Activated T-helper 17 cell treated with anti-CD3 and anti-CD28 coated beads, Interleukin-2, amount 50 U/mL, for 72 hours (primary cell): ENCODE measurements at places on chromosomes 4 and X.

DNA sequence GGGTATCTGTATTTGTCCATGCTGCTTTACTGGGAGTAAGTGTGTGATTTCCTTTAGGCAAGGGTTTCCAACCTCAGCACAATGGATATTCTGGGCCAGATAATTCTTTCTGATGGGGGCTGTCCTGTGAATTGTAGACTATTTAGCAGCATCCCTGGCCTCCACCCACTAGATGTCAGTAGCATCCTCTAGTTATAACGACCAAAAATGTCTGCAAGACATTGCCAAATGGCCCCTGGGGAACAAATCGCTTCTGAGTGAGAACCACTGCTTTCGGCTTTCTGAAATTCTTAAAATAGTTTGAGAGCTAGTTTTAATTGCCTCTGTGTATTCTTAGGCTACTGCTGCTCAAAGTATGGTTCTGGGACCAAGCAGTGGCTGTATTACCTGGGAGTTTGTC, 81.2 kb upstream of the GPM6B start:
- ATAC-seq: no peak

GRCh38 chrX:106611317-106611678, 480 bp upstream of the RADX start:
- ATAC-seq: no peak

GRCh38 chr4:118313098-118313497, 39.7 kb downstream of the PRSS12 start:
- ATAC-seq: no peak

DNA sequence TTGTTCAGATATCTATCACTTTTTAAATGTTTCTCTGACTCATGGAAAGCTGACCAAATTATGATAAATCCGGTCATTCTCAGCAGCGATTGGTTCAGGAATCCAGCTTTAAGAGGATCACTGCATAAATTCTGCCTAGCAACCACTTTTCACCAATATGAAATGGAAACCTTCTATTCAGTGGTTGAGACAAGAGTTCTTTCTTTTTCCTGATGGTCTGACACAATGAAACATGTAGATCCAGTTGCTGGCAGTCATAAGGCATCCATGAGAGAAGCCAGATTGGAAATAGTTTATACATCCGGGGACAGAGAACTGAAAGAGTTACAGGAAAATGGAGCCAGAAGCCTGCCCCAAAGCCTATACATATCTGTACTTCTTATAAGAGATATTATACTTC, 27.2 kb downstream of the MAB21L2 start:
- no peak for ATAC-seq

DNA sequence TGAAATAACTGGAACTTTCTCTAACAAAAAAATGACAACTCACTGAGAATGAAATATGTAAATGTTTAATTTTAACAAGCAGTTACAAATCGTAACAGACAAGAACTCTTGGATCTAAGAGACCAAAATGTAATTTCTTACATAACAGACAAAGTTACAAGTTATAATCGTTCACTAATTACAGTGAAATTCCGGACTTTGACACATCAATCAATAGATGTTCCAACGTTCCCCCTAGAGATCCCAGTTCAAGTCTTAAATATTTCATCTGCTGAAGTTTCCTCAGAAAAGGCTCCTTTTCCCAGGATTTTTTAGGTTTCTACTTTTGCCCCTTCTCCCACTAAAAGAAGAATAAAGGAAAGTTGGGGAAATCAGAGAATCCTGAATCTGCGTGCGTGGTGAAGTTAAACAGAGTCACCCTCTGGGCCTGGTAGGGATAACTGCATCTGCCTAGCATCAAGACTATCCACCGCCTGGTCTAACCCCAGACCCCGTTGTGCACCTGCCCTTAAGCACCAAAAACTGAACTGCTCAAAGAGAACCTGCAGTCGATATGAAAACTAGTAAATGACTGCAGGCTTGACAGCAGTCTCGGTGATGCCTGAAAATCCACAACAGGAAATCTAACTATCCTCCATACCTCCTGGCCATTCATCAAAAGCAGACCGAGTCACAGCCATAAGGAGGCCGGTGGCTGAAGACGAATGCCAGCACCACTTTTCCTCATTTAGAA, 2.3 kb downstream of the IRF2 start:
- ATAC-seq: peak; percentile 8

- ATAC-seq: no peak
These were observed 102.9 kb downstream of the TSPAN7 start for GRCh38 chrX:38664285-38664684.

GRCh38 chr4:113623274-113623894, 138.2 kb downstream of the CAMK2D start:
- no peak for ATAC-seq

- peak; percentile 69 for ATAC-seq
These were observed 22.8 kb downstream of the GPRIN3 start for GRCh38 chr4:89284828-89285227.

DNA sequence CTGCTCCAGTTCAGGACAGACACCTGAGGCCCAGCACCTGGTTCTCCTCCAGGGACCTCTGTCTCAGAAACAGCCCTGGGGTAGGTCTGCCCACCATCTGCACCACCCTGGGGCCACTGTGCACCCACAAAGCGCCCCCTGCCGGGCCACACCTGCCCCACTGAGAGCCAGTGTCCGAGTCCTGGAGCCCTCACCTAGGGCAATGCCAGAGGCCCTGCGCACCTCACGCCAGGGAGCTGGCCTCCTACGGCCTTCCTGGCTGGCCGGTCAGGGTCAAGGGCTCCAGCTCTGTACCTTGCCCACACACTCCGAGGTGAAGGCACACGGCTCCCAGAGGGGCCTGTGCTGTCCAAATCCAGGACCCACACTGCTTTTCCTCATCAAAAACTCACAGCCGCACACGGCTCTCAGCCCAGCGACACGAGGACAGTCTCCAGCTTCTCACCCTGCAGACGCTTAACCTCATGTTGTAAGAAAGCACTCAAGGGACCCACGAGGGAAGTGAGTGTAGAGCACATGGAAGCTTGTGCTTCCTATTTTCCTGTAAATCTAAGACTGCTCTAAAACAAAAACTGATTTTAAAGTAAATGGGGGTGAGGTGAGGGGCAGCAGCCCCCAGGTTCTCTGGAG, 5.4 kb downstream of the CTBP1 start:
- ATAC-seq: no peak

- no peak for ATAC-seq
These were observed 2497.3 kb downstream of the ARAP2 start for GRCh38 chr4:33746979-33747378.

DNA sequence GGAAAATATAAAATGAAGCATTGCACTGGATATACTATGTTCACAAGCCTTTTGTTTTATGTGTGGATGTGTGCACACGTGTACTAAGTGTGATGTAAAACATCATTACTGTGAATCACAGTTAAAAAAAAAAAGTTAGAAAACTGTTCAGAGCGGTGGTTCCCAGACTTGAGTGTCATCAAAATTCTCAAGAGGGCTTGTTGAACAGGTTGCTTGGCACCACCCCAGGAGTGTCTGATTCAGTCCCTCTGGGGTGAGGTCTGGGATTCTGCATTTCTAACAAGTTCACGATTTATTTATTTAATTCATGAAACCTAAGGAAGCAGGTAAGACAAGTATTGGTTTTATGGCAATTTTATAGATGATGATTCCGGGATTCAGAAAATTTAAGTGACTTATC, 1.8 kb downstream of the CENPU start:
- no peak for ATAC-seq

- ATAC-seq: no peak
These were observed 57.6 kb downstream of the CCDC160 start for GRCh38 chrX:134294548-134294947.

DNA sequence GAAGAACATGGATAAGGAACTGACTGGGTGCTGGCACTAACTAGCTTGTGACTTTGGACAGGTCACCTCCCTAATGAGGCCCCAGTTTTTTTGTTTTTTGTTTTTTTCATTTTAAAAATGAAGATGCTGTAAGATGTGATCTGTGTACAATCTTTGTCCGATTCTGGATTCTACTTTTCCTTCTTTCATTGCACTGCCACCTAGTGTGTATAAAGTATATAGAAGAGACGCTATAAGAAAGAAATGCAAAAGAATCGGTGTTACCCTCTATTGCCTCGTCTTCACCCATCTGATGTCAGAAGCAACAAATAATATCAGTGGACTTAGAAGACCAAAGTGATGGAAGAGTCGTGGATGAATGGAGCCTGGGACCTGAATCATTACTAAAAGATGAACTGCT, 58.6 kb upstream of the P2RY10 start:
- no peak for ATAC-seq

DNA sequence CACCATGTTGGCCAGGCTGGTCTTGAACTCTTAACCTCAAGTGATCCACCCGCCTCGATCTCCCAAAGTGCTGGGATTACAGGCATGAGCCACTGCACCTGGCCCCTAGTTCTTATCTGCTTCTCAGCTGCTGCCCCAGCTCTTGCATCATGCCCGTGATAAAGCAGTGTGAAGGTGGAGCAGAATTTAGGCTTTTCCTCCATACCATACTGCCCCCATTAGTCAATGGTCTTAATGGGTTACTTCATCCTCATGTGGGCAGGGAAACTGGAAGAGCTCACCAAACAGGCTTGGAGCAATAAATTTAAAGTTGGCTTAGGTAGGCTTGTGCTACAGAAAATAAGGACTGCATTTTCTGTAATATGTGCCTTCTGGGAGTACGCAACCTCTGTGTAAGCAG, 636.9 kb upstream of the BOD1L1 start:
- no peak for ATAC-seq

DNA sequence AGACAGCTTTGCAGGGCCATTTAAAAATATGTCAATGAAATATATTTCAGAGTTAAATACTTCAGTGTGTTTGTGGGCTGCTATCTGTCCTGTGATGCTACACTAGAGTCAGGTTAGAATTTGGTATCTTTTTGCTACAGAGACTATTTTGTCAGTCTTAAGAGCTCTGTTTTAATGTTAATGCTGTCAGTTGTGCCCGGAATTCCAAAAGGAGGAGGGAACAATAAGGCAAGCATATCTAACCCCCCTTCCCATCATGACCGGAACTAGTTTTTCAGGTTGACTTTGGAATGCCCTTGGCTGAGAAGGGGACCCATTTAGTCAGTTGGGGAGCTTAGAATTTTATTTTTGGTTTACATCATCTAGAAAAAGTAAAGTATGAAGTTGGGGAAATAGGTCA, 34.9 kb upstream of the SLC25A4 start:
- ATAC-seq: no peak

DNA sequence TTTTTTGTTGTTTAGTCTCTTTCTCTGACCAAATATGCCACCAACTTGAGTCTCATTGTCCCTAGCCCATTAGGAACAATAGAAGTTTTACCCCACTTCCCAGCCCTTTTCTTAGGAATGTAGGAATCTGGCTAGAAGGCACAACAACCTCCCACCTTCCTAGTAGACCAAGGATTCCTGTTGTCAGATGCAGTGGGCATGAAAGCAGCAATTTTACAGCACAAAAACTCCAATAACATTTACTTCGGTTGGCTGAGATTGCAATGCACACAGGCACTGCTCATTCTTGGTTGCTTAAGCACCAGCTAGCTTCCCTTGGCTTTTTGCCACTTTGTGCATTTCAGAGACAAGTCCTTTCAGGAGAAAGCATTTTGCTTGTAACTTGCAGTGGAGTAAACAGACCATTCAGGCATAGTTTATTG, 312.8 kb downstream of the TENM3 start:
- ATAC-seq: no peak

GRCh38 chrX:3271834-3272186, 74.6 kb downstream of the MXRA5 start:
- ATAC-seq: no peak

DNA sequence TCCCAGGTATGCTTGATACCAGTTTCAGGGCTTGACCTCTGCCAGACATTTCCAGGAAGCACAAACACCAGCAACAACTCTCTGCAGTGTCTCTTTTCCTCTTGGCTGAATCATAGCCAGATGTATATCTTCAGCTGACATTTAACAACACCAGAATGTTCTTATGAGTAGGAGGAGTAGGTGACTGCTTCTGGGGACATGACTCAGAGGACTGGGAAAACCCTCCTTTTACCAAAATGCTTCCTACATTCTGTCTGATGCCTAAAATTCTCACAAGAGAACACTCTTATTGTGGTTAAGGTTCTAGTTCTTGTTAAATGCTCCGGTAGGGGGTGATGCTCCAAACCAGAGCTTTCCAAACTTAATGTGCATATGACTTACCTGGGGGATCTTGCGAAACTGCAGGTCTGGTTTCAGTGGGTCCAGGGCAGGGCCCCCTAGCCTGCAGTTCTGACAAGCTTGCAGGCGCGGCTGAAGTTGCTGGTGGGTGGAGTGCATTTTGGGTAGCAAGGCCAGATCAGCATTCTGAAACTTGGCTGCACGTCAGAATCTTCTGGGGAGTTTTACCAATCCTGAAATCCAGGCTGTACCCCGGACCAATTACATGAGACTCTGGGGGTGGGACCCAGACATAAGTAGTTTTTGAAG, 329.3 kb upstream of the RPS6KA3 start:
- peak; percentile 84 for ATAC-seq

GRCh38 chrX:6184900-6185515, 43.7 kb downstream of the NLGN4X start:
- no peak for ATAC-seq

DNA sequence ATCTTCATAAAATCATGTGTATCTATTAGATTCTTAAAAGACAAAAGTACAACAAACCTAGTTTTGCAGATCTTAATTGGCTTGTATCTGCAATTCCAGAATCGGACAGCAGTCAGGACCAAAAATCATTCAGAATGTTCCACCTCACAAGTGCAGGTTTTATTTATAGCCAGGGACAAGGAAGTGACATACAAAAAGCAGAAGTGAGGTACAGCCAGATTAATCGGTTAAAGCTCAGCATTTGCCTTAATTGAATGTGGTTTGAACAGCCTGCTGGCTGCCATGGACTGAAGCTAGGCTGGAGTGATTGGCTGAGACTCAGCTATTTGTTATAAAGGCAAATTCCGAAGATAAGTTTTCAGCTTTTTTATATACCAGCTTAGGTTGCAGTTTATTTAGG, 932.6 kb downstream of the C4orf33 start:
- no peak for ATAC-seq

DNA sequence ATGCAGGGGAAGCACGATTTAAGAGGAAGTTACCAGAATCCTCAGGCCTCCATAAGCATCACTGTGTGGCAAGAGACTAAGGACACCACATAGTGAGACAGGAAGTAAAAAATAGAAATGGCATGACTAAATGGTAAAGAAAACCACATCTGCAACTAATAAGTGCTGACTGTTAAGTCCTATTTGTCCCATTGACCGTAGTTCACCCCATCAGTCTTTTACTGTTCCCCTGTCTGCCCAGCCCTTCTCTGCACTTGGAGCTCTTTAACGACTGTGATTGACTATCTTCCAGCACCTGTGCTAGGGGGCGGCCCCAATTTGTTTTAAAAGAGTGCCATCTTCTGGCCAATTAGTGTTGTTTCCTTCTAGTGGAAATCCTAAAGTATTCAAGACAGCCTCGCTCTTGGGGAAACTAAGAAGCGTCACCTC, 94.2 kb downstream of the MAOA start:
- peak; percentile 71 for ATAC-seq

DNA sequence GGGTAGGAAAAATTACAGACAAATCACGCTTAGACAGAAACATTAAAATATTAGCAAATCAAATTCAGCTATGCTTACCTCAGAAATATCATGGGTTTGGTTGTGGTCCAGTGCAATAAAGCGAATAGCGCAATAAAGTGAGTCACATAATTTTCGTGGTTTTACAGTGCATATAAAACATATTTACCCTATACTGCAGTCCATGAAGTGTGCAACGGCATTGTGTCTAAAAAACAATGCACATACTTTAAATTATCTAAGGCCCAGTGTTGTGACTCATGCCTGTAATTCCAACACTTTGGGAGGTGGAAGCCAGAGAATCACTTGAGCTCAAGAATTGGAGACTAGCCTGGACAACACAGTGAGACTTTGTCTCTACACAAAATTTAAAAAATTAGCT, 195.7 kb upstream of the IL1RAPL1 start:
- no peak for ATAC-seq

- no peak for ATAC-seq
These were observed 174.6 kb downstream of the ZNF330 start for GRCh38 chr4:141395246-141395830.
